Kidney epithelial cell (primary cell): ENCODE measurements at places on chromosomes 1 and 21. TPM values are rescaled to one million over a fixed set of nuclear protein-coding genes. Genes with fewer than 3 reads are reported as not detected.

Gene CNKSR1
- 15.2 and 16.8 TPM in 2 replicates for total RNA-seq

Gene USP48
- 26.1 TPM in 2 replicates for total RNA-seq

Gene LGR6
- total RNA-seq, result 0.08 and 0.68 TPM in 2 replicates

Gene VWA1
- 27.6 and 28.3 TPM in 2 replicates for total RNA-seq

Gene EXO1
- 3.2 and 4.4 TPM in 2 replicates for total RNA-seq

Gene OR2L8
- total RNA-seq, result not detected in 2 replicates

Gene HCN3
- 2.8 and 3.8 TPM in 2 replicates for total RNA-seq

Gene USP1
- 22.7 and 26.4 TPM in 2 replicates for total RNA-seq

Gene POU3F1
- total RNA-seq, result 0.08 TPM in 1 of 2 replicates, not detected in the other

Gene VAV3
- 4.8 and 8.8 TPM in 2 replicates for total RNA-seq

Gene FCMR
- 0.71 TPM in 1 of 2 replicates, not detected in the other for total RNA-seq

Gene UTS2
- total RNA-seq, result not detected in 2 replicates

Gene PCP4
- 1.2 TPM in 1 of 2 replicates, not detected in the other for total RNA-seq

Gene THEM5
- total RNA-seq, result not detected in 2 replicates

Gene TMEM234
- total RNA-seq, result 20.2 and 21.1 TPM in 2 replicates

Gene SPRR2E
- total RNA-seq, result not detected in 2 replicates

Gene NPL
- total RNA-seq, result 2.0 and 2.3 TPM in 2 replicates

Gene UMODL1
- total RNA-seq, result not detected in 2 replicates

Gene HPDL
- 0.58 and 3.1 TPM in 2 replicates for total RNA-seq

Gene LRRC7
- 0.04 TPM in 1 of 2 replicates, not detected in the other for total RNA-seq

Gene LRRC38
- 0.33 and 1.6 TPM in 2 replicates for total RNA-seq

Gene AMPD1
- total RNA-seq, result 0.07 TPM in 1 of 2 replicates, not detected in the other

Gene ZNF593OS
- total RNA-seq, result not detected in 2 replicates

Gene MYBPHL
- total RNA-seq, result not detected in 2 replicates

Gene CD101
- total RNA-seq, result 0.08 and 0.75 TPM in 2 replicates

Gene SH2D1B
- not detected in 2 replicates for total RNA-seq

Gene TMPRSS15
- not detected in 2 replicates for total RNA-seq
